NCI-H69 (cell line): ENCODE measurements at places on chromosomes 3 and 15.

- no peak for DNase-seq
Measured at GRCh38 chr15:51377038-51377786, 35.8 kb downstream of the GLDN start.

GRCh38 chr3:138300647-138301046 is 29.0 kb downstream of the NME9 start:
- DNase-seq = no peak

GRCh38 chr3:57019057-57019456 is 41.4 kb upstream of the SPATA12 start:
- DNase-seq = no peak

- DNase-seq = peak; percentile 43
Measured at GRCh38 chr3:109224333-109224732, 87.8 kb downstream of the C3orf85 start.

- peak; percentile 16 for DNase-seq
Measured at GRCh38 chr3:117788061-117788460, 1078.5 kb downstream of the TUSC7 start.

- DNase-seq = no peak
Measured at GRCh38 chr3:103048068-103048722, 613.4 kb downstream of the ZPLD1 start.

GRCh38 chr3:168575750-168576149 is 480.0 kb upstream of the GOLIM4 start:
- DNase-seq = no peak

GRCh38 chr3:73435055-73435454 is 189.7 kb downstream of the PDZRN3 start:
- peak; percentile 57 for DNase-seq

DNA sequence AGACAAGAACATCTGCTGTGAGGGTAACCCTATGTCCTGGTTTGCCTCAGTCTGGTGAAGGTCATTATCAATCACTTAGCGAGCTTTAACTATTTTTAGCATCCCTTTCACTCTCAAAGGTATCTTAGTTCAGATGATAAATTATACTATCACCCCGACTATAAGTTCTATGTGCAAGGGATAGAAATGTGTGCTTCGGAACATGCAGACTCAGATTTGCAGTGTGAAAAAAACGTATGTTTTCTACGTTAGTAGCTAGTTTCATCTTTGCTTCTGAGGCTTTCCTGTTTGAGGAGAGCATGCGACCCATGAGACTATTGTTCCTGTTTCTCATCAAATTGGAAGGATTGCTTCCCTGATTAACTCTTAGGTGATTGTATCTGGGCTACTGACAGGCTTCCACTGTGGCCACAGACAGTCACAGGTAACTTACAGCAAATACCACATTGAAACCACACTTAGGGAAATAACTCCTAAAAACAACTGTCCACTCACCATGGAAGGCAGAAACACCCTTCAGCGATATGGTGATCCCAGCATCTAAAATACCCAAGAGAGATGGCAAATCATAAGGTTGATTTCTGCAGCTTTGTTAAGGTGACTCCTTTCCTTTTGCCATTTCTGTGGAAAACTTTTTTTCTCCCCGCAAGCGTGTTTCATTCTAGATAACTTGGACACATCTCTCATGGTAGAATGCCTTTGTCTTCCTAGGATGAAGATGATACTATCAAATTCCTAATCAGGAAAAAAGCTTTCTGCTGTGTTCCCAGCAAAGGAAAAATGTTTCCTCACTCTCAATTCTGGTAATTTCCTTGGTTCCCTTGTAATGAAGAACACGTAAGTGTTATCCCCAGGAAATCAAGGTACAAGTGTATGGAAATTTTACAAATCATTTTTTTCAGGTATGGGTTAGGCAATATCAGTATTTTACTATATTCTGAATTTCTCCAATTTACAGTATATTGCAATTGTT is 5.2 kb downstream of the GCSAM start:
- no peak for DNase-seq

DNA sequence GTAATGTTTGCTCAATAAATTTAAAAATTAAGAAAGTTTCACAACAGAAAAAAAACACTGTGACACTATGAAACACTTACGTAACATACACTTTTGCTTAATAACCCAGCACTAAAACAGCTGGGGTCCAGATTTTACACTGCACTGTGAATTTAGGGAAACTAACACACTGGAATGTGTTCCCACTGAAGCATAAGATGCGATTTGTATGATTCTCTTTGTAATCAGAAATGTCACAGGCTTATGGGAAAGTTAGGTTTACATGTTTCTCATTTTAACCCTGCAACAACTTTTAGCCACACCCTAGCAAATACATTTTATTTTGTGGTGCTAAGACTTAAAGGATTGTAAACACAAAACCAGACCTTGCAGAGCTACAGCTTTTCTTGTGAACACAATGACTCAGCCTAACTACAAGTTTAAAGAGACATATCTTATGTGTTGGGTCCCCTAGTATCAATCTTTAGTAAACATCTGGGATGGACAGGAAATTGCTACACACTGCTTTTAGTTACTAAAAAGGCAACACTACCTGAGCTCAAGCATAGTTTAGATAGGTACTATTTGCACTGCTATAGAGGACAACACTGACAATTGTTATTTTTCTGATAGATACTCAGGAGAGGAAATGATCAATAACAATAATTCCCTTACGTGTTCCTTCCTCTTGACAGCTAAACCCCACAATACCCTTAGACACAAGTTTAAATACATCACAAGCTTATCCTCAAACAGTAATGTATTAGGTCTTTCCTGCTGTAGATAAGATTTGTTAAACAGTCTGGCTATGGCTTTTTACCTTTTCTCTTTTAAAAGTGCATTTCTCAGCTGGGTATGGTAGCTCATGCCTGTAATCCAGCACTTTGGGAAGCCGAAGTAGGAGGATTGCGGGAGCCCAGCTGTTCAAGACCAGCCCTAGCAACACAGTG is 3.8 kb downstream of the PLD1 start:
- no peak for DNase-seq

DNA sequence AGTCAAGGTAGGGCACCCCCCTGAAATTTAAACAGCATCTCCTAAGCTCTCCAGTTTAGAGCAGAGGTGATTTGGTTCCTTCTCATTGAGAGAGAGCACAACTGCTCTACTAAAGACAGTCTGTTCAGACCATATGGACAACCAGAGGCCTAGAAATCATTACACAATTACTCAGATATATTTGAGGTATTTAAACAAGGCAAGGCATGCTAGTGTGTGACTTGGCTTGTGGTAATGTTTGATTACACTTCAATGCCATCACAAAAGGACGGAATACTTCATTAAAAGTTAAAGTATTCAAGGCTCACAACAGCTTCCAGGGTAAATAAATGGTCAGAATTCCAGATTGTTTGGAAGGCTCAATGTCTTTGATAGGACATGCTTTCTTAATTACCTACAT is 110.2 kb downstream of the LRTM1 start:
- DNase-seq = peak; percentile 2

GRCh38 chr15:39281094-39281493 is 299.8 kb upstream of the THBS1 start:
- no peak for DNase-seq

DNA sequence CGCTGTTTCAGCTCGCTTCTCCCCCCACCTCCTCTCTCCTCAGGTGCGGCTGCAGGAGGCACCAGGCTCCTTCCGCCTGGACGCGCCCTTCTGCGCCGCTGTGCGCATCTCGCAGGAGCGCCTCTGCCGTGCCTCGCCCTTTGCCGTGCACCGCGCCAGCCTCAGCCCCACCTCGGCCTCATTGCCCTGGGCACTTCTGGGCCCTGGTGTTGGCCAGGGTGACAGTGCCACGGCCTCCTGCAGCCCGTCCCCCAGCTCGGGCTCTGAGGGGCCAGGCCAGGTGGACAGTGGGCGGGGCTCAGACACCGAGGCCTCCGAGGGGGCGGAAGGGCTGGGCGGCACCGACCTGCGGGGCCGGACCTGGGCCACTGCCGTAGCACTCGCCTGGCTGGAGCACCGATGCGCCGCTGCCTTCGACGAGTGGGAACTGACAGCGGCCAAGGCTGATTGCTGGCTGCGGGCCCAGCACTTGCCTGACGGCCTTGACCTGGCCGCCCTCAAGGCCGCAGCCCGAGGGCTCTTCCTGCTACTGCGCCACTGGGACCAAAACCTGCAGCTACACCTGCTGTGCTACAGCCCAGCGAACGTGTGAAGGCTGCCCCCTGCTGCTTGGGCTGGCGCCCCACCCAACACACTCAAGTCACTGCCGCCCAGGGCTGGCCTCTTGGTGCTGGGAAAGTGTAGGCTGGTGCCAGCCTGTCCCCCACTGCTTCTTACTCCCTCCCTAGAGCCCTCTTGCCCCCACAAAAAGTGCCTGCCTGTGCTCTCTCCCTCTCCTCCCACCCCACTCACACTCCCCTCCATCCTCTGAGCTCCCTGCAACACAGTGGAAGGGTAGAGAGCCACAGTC is 7.1 kb downstream of the ALG3 start:
- DNase-seq = peak; percentile 50

DNA sequence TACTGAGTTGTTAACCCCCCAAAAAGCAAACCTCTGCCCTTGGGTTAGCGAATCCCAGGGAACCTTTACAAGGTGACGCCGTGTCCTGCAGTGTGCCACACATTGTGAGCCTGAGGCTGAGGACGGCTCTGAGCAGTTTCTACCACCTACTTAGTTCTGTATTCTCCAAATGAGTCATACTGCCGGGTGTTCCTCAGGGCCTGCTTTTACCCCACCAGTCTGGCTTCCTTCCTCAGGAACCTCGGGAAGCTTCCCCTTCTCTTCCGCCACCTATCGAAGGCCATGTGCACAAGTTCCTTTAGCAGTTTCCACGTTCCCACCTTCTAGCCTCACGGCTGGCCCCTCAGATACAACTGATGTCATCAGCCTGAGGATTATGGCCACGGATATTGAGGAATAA is 384.0 kb upstream of the TPM1 start:
- DNase-seq = no peak
